Activated CD4-positive, alpha-beta T cell treated with anti-CD3 and anti-CD28 coated beads, Interleukin-2, amount 50 U/mL, for 1 hour (primary cell): ENCODE measurements at places on chromosomes 5 and 9.

DNA sequence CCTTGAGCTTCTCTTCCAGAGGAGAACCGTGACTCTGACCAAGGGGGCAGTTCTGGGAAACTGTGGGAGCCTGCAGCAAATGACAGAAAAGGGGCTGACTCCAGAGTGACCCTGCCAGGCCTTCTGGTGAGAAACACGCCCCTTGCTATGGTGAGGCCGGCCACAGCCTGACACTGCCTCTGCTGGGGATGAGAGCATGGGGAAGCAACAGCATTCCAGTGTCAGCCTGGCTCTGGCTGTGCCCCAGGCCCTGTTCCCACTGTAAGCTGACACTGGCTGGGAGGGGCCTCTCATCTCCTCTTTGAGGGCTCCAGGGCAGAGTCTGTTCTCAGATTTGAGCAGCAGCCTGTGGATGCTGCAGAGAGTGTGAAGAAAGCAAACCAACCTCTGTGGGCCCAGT is 180.0 kb upstream of the IL12B start:
- DNase-seq, result no peak

DNA sequence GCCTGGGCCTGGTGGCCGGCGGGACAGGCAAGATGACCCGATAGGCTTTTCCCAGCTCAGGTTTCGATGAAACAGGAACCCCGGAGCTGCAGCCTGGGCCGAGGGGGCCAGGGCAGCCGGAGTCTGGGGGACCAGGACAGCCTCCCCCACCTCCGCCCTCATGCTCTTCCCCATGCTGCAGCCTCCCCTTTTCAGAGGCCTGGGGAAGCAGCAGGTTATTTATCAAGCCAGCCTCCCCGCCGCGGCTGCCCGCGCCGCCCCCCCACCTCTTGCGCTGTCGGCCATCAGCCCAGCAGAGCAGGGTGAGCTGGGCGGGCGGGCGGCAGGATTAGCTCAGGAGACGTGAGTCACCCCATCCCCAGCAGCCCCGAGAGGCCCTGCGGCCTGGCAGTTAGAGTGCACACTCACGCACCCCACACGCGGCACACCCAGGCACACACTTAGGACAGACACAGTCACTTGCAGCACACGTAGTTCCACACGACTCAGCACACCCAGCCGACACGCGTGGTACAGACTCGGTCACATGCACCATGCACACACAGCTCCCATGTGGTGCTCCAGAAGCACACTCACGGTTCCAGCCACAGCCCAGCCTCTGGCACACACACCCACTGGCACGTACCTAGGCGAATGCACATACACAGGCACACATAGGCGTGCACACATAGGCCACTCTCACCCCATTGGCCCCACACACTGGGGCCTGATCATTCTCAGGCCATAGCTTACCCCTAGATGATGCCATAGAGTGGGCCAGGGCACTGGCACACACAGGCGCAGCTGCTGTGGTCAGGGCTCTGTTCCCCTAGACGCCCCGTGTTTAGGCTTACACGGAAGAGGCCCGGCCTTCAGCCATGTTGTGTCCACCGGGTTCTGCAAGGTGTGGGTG is 13.0 kb downstream of the CXXC5 start:
- DNase-seq, result no peak

- no peak for DNase-seq
These were observed at the start of gene CCDC180 for GRCh38 chr9:97307500-97308163. TSS of gene CCDC180 (plus strand) at chr9:97307659. CDS start at chr9:97308064, 405 bp downstream.

DNA sequence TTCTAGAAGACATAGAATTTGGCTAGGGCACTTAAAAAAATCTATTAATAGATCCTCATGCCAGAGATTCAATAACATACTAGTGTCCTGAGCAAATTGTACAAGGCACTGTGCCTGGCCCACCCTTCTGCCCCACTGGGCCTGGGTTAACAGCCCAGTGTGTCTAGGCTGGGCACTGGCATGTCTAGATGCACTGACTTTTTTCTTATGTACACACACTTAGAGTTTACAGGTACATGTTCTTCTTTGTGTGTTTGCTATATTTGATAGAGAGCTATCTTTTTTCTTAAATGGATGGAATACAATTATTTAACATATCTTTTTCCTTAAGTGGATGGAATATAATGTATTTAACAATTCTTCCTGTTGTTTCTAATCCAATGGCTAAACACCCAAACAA is 241.5 kb downstream of the AUH start:
- no peak for DNase-seq

GRCh38 chr5:115072266-115073064 is 97.2 kb downstream of the TRIM36 start:
- no peak for DNase-seq

GRCh38 chr9:121331992-121332685 is 37.9 kb downstream of the STOM start:
- DNase-seq, result no peak

- no peak for DNase-seq
These were observed 141.8 kb downstream of the MUSK start for GRCh38 chr9:110810262-110810976.

GRCh38 chr9:87640385-87640795 is 85.5 kb upstream of the CTSL start:
- DNase-seq, result no peak

- DNase-seq, result no peak
These were observed 52.2 kb downstream of the GARNL3 start for GRCh38 chr9:127316586-127317323.

DNA sequence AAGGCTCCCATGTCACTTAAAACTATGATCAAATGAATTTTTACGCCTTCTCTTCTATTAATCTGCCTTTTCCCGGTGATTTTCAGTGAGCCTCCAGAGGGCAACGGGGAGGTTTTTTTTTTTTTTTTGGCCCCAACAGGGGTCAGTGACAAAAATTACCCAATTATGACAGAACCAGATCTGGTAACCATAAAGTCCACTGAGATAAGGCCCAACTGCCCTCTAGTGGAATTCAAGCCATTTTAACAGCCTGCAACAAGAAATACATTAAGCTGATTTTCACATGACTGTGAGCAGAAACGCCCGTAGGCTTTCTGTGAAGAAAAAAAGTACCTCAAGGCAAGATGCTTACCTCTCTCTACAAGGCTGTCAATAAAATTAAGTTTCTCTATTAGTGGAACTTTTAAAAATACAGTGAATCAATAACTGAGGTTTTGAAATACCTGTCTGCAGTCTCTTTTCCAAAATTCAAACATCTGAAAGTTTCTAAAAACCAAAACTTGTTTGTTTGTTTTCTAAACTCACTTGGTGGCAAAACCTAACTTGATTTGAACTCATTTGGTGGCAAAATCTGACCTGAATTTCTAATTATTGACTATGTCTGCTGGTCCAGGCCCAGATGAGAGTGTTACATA is 49.7 kb upstream of the FST start:
- no peak for DNase-seq

DNA sequence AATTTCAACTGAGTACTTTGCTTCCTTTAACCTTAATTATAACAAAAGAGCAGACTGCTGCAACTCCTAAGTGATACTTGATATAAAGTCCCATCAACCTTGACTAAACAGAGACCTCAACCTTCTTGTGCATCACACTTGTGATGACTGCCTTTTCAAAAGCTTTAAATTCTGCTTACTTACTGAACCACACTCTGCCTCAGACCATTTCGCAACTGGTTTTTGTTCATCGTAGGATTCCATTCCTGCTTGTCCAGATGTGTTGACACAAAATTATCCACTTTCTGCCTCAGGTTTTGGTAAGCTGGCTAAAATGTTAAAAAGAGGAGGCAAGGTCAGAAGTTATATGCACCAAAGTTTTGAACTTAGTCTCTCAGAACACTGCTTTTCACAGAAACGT is 3.5 kb downstream of the BOD1 start:
- no peak for DNase-seq

DNA sequence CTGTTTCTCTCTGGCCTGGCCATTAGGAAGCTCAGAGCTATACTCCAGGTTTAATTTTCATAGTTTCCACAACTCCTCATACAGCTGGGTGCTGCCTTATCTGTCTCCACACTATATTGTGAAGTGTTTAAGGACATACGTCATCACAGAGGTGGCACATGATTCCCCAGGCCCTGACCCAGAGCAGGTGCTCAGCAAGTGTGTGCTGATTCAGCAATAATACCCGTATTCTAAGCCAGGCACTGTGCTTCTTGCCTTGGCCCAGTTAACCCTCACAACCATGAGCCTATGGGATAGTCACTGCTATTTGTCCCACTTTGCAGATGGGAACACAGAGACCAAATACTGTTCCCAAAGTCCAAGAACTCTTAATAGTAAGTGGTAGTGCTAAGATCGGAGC is 93.5 kb upstream of the SMIM23 start:
- DNase-seq, result no peak

DNA sequence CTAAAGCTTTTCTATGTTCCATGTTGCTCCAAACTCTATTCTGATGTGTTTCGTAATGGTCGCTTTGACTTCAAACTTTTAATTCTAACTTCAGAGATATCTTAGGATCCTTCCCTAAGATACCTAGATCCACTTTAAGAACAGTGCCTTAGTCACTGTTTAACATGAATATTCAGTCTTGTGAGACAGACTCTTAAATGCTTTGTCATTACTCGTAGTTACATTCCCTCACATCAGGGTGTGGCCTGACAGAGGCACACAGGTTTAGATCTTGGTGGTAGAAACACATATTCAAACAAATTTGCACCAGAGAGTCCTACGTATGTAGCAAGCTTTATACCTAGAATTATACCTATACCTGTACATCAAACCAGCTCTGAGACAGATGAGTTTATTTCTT is 687.0 kb upstream of the C9orf72 start:
- DNase-seq, result no peak

GRCh38 chr9:2151171-2151570 is 136.0 kb downstream of the SMARCA2 start:
- no peak for DNase-seq

GRCh38 chr9:134384811-134385479 is 58.7 kb downstream of the RXRA start:
- no peak for DNase-seq

- no peak for DNase-seq
These were observed 104.5 kb upstream of the CHD1 start for GRCh38 chr5:99033014-99033900.

DNA sequence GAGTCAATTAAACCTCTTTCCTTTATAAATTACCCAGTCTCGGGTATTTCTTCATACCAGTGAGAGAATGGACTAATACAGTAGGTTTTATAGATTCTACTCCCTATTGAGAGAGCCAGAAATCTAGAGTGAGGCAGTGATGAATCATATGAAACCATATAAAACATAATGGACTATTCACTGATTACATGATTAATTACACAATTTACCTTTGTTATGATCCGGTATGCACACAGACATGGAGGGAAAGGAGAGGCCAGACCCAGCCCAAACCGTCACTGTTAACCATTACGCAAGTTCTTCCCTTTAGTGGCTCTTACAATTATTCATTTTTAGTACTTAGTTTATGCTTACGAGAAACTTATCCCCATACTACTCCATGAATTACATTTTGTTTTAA is 205.0 kb downstream of the DNAH5 start:
- no peak for DNase-seq

DNA sequence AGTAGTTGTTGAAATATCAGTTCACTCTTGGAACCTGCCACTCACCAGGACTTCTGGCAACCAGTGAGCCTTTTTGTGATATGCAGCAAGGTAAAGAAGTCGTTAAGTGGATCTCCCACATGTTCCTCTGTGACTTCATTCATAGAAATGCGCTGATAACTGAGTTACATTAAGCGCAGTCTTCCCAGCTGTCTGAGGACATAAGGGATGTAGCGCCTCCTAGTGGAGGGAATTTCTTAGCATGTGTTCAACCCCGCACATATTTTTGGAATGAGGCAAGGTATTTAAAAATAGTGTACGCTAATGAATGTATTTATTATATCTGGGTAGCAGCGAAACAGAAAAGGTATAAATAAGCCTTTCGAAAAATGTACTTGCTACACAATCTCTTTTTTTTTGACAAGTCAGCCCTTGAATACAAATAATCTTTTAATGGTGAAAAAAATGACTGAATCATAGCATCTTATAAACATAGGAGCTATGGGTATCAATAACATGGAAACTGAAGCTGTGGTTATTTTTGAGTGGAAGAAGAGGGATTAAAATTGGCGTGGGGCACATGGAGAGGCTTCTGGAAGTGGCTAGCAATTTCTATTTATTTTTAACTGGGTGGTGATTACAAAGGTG is 38.0 kb downstream of the PALM2AKAP2 start:
- peak; percentile 2 for DNase-seq

- DNase-seq, result peak; percentile 7
These were observed 485 bp downstream of the TGFBR1 start for GRCh38 chr9:99105152-99106043.

DNA sequence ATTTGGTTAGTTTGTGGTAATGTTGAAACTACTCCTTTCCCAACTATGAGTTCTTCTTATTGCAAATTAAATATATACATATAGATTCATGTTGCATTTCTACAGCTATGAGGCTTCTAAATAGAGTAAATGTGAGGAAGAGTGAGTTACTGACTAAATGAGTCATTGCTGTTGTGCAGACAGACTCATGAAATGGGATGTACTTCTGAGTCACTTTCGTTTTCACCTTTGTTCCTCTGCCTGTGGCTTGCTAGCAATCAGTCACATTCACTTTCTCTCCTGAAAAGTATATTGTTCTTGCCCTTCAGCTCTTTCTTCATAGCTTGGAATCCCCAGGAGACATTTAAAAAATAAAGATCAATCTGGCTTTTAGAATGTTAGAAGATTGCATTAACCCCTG is 295.5 kb upstream of the SMC2 start:
- no peak for DNase-seq

GRCh38 chr9:111961575-111961974 is 65.0 kb downstream of the UGCG start:
- no peak for DNase-seq

DNA sequence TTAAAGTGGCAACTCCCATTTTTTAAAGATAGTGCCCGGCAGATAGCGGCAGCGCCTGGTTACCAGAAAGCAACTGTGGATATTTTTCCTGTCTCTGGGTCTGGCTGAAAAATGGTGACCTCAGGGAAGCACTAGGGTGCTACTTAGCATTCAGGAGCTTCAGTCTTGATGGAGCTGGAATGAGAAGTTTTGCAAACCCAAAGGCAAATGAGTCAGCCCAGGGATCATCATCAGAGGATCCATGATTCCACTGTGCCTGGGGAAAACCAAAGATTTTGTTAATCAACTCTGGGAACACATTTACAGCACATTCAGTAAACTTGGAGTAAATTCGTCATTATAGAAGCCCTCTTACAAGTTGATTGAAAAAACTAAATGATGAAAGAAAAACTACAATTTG is 26.7 kb downstream of the F2R start:
- DNase-seq, result no peak

GRCh38 chr5:179343719-179344430 is 1.4 kb downstream of the ADAMTS2 start:
- no peak for DNase-seq

DNA sequence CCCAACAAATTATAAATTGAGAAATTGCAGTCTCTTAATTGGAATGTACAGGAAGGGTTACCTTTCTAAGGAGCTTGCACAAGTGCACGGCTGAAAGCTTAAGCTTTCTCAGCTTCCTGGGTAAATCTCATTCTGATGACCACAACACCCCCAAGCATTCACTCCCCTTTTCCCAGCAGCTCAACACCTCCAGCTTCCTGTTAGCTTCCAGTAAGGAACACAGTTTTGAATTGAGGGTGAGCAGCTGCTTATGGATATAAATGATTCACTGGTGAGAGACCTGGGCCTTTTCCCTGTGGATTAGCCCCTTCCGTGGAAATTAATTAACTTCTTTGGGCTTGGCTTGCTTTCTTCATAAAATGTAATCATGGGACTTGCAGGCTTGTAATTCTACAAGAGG is 101.2 kb downstream of the SLC28A3 start:
- no peak for DNase-seq

GRCh38 chr5:59287884-59288283 is 605.6 kb downstream of the PDE4D start:
- no peak for DNase-seq

- DNase-seq, result no peak
These were observed 61.7 kb downstream of the LIFR start for GRCh38 chr5:38494763-38495162.

- DNase-seq, result no peak
These were observed 19.8 kb upstream of the TNIP1 start for GRCh38 chr5:151100681-151101080.
